ENCODE measurements at places on chromosomes 16 and 17.

GRCh38 chr17:64084940-64085649 lies 44.8 kb downstream of the ERN1 start:
- no peak for DNase-seq

GRCh38 chr17:3730881-3731429 lies 7.3 kb downstream of the HASPIN start:
- DNase-seq, result no peak

GRCh38 chr16:83200005-83200779 lies 573.4 kb downstream of the CDH13 start:
- no peak for DNase-seq

DNA sequence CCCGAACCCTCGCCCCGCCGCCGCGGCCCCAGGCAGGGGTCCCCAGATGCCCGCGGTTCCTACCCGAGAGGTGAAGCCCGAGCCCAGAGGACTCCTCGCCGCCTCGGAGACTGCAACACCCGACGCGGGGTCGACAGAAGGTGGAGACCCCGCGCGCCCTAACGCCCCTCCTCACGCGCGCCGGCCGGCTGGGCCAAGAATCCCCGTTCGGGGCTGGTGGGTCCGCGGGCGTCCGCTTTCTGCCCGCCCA lies 515 bp downstream of the SUMO2 start:
- no peak for DNase-seq

- no peak for DNase-seq
Observed at GRCh38 chr16:505479-506245, 21.9 kb upstream of the CAPN15 start.

GRCh38 chr17:32494621-32495358 lies 8.0 kb downstream of the CDK5R1 start:
- no peak for DNase-seq

DNA sequence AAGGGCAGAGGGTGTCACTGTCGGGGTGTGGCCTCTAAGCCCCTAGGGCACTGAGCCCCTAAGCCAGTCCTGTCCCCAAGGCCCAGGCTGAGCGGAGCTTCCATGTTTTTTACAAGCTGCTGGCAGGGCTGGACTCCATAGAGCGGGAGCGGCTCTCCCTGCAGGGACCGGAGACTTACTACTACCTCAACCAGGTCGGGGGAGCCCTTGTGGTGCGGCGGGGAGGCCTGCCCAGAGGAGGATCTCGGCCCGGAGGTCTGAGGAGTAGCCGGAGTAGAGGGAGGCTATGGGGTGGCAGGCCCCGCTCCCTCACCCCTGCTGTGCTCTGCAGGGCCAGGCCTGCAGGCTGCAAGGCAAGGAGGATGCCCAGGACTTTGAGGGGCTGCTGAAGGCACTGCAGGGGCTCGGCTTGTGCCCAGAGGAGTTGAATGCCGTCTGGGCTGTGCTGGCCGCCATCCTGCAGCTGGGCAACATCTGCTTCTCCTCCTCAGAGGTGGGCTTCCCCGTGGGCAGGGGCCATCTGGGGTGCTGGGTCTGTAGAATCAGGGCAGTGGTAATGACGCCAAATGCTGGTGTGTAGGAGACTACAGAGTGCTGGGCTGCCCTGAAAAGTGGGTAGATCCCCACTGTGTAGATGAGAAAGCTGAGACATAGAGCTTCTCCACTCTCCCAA lies 4.9 kb downstream of the MYO15B start:
- no peak for DNase-seq

DNA sequence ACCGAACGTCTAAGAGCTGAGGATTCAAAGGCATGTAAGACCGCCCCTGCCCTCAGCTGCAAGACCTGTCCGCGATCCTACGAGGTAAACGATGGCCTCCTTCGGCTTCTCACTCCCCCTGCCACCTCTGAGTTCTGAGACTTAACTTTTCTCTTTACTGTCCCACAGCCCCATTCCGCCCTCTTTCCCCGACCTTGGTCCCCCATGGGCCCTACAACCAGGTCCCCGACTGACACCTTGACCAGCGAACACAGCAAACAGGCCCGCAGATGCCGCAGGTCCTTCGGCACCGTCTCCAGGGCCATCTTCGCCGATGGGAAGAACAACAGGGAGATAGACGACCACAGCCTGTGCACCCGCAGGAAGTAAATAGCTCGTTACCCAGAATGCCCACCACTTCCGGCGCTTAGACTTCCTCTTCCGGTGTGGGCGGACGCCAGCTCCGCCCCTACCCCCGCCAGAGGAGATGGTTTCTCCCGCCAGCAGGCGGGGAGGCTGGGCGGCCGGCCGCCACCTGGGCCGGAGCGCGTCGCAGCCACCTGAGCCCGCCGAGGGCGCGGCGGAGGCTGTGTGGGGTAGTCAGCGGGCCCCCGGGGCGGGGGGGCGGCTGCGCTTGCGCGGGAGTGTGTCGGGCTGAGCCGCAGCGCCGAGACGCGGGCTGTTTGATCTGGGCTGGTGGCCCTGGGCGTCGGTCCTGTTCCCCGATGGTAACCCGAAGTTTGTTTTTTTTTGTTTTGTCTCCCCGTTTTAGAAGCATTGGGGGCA lies at the start of gene SUPT4H1:
Gene SUPT4H1, minus strand, starts transcription at position 371 of the 765 bp plus-strand sequence. Its CDS starts 66 bp downstream, at position 305.
- DNase-seq, result peak; percentile 85

DNA sequence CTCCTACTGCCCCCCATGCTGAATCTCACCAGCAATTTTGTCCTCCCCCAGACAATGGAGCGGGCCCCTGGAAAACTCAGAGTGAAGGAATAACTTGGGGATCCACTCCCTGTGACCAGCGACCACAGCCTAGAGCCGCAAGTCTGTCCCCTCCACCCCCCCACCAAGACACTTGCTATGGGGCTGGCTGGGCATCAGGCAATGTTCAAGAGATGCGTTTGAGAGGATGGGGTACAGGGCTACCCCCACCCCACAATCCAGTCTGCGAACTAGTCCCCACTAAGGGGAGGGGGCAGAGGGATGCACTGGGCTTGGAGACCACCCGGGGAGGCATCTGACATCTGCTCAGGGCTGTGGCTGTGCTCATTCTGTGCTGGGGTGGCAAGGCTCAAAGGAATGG lies 2.4 kb downstream of the PPL start:
- no peak for DNase-seq

- no peak for DNase-seq
Observed at GRCh38 chr16:89924925-89925307, 1.8 kb downstream of the TUBB3 start.

DNA sequence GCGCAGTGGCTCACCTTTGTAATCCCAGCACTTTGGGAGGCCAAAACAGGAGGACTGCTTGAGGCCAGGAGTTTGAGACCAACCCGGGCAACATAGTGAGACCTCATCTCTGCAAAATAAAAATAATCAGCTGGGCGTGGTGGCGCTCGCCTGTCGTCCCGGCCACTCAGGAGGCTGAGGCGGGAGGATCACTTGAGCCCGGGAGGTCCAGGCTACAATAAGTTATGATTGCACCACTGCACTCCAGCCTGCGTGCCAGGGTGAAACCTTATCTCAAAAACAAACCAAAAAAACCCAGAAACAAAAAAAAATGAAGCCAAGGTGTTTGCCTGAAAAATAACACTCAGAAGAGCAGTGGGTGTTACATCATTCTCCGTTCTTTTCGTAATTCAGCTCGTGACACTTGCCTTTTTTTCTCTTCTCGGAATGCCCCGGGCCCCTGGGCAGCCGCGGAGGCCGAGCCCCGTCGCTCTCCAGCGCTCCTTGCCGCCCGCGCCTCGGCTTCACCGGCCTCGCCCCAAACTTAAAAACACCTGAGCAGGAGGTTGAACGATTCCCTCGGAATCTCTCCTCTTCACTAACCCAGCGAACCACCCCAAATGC lies 17.0 kb downstream of the PRCD start:
- no peak for DNase-seq

DNA sequence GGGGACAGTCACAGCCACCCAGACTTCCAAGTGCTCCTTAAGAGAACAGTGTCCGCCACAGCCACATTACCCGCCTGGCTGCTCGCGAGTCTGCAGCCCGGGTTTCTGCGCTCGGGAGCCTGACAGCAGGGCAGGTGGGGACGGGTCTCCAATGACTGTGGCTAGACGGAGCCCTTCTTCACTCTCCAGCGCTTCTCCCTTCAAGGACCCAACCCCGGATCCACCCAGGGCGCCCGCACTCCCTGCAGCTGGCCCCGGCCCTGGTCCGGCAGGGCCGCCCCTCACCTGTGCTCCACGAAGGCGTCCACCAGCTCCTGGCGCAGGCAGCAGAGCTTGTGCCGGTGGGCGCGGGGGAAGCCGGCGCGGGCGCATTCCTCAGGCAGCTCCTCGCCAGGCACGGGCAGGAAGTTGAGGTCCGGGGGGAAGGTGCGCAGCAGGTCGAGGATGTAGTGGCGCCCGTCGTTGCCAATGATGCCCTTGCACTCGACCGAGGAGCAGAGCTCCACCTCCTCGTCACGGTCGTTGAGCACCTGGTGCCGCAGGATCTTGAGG lies 13.9 kb downstream of the CLUH start:
- no peak for DNase-seq

DNA sequence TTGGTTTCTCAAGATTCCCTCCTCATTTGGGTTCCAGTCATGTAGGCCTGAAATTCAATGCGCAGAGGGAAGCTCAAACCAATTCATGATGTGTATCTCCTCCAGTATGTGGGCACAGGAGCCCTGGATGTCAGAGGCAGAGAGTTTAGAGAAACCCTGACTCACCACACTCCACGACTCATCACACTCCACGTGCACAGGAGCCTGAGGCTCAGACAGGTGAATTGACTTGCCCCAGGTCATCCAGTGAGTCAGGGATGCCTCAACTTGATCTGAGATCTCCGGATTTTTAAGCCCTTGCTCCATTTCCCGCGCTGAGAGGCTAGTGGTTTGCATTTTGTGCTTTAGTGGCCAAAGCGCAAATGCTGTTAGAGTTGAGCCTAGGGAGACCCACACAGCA lies 183.9 kb downstream of the HAPSTR1 start:
- DNase-seq, result no peak

DNA sequence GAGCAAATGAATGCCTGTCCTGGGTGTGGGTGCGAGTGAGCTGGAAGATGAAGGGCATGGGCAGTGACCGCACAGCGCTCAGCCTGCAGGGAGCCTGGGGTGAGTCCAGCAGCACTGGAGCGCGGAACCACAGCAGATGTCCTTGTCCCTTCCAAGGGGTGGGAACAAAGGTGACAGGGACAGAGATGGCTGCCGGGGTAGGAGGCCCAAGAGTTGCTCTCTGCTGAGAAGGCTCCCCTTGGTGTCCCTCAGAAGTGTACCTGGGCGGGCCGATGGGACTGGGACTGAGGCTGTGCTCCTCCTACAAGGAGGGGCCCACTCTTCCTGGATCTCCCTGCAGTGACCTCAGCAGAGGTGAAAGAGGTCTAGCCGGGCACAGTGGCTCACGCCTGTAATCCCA lies 7.6 kb upstream of the PGAP6 start:
- no peak for DNase-seq

DNA sequence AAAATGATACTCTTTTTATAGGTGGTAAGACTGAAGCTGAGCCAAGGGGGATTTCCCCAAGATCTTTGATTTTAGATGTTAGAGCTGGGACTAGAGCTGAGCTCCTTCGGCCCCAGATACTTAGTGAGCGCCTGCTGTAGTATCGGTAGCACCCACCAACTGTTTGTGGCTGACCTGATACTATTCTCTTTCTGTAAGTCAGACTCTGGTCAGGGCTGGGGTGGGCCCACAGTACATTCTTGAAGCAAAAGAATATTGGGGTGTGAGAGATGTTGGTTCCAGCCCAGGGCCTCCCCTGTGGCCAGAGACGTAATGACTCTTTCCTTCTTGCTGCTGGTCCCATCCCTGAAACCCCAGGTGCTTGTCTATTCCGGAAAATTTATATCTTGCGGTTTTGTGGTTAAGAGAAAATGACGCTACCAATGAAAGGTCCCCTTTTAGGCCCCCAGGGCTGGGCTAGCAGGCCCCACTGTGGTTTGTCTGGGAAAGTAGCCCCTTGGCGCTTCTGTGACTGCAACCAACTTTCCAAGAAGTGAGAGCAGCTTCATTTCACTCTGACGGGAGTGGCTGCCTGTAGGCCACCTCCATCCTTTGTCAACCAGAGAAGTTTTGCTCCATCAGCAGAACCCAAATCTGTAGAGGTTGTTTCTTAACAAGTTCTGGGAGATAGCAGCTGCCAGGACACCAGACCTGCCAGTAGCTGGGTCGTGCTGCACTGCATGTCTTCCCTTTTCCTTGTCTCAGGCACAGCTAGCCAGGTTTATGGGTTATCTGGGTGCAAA lies 86.4 kb upstream of the LGALS9 start:
- peak; percentile 54 for DNase-seq

GRCh38 chr17:68035131-68035522 lies 408 bp upstream of the KPNA2 start:
- DNase-seq, result peak; percentile 91

DNA sequence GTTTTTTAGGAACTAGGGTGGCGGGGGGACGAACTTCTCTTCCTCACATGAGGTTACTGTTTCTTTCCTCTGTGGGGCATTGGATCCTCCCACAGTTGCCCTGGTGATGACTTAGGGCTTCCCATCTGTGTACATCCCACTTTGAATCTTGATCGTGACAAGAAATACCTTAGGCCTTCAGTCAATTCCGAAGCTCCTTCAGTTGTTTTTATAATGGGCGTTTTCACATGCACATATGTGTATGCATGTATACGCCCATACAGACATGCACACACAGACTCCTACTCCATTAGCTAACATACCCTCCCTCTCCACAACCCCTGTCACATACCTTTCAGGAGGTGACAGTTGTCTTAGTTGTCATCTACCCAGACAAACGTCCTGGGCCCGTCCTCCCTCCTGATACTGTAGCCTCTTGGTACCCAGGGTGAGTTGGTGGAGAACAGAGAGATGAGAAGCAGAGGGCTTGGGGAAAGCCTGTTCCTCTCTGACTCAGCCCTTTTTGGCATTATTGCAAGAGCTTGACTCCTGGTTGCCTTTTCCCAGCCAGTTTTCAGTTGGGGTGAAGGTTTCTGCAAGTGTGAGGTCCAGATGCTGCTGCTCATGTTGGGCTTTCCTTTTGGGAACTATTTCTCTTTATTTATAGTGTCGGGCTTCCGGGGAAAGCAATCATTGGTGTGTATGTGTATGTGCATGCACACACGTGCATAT lies 2.2 kb upstream of the AOC2 start:
- DNase-seq, result no peak

DNA sequence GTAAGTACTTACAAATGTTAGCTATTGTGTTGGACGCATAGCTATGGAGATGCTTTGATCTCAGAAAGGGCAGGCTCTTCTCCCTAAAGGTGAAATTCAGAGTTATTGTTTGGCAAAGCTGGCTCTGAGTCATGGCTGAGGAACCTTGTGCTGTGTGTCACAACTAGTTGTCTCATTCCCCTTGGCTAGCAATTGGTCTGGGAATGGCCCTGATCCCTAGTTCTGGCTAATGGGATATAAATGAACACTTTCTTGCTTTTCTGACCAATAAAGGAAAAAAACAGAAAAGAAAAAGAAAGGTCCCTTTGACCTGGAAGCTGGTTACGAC lies 210.6 kb downstream of the MAP2K4 start:
- DNase-seq, result no peak

DNA sequence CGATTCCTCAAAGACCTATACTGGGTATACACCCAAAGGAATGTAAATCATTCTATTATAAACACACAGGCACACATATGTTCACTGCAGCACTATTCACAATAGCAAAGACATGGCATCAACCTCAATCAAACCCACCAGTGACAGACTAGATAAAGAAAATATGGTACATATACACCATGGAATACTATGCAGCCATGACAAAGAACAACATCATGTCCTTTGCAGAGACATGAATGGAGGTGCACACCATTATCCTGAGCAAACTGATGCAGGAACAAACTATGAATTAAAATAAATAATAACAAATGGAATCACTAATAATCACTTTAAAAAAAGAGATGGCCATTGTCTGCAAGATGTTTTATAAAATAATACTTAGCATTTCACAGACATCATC lies 380.1 kb downstream of the GRIN2A start:
- DNase-seq, result no peak

GRCh38 chr17:49829026-49829425 lies 18.8 kb downstream of the TAC4 start:
- no peak for DNase-seq

GRCh38 chr16:80746231-80746630 lies 58.2 kb downstream of the CDYL2 start:
- no peak for DNase-seq
